ENCODE measurements at places on chromosomes 2 and 18.

DNA sequence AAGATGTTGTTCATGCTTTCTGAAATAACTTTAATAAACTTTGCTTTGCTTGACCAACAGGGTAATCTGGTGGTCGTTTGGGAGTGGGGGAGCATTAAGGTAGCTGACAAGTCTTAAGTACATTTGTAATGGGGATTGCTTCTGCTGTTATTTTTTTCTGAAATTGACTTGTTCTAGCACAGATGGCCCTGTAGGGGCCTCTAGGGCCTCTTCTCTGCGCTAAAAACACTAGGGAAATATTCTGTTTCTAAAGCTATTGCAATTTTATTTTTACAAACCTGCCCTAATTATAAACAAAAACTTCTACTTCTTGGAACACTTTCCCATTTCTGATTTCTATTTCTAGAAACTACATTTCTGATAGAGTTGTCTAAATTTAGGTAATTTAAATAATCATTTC is 191.3 kb upstream of the KCNJ3 start:
- no peak for DNase-seq

- no peak for DNase-seq
Measured at GRCh38 chr2:196606516-196606915, 33.0 kb upstream of the CCDC150 start.

DNA sequence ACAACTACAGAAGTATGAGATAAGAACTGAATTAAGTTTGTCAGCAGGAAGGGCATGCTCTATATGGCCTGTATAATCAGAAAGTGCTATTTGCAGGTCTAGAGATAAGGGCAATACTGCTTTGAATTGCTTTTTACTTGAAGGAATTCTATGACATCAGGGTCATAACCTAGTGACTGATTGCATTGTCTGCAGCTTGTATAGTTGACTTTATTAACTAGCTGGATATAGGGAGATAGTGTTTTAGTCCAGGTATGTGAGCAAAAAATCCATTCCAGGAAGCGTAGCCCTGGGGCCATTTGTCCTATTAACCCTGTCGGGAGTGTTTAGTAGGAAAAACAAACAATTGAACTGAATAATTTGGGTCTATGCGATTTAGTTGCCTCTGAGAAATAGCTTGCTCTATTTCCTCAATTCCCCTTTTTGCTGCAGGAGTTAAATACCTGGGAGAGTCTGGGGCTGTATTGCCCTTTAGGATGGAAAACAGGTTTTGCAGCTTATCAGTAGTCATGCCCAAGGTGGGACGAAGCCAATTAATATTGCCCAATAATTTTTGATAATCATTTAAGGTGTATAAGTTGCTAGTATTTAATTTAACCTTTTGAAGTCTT is 30.0 kb downstream of the HTR2B start:
- no peak for DNase-seq

- no peak for DNase-seq
Measured at GRCh38 chr2:28424799-28425463, 32.3 kb downstream of the FOSL2 start.

DNA sequence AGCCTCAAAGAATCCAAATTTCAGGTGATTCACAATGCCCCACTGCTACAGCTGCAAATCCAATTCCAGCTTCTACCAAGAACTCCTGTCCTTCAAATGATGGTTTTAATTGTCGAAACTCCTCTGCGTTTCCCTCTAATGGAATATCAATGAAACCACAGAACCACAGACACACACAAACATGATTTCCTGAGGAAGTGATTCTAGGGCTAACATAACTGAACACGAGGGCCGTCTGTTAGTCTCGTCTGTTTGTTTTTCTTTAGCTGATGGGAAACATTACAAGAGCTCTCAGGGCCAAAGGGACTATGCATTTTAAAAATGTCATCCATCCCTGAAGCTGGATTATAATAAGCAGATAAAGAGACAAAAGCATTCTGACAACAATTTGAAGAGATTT is 59.4 kb downstream of the RNF152 start:
- no peak for DNase-seq

DNA sequence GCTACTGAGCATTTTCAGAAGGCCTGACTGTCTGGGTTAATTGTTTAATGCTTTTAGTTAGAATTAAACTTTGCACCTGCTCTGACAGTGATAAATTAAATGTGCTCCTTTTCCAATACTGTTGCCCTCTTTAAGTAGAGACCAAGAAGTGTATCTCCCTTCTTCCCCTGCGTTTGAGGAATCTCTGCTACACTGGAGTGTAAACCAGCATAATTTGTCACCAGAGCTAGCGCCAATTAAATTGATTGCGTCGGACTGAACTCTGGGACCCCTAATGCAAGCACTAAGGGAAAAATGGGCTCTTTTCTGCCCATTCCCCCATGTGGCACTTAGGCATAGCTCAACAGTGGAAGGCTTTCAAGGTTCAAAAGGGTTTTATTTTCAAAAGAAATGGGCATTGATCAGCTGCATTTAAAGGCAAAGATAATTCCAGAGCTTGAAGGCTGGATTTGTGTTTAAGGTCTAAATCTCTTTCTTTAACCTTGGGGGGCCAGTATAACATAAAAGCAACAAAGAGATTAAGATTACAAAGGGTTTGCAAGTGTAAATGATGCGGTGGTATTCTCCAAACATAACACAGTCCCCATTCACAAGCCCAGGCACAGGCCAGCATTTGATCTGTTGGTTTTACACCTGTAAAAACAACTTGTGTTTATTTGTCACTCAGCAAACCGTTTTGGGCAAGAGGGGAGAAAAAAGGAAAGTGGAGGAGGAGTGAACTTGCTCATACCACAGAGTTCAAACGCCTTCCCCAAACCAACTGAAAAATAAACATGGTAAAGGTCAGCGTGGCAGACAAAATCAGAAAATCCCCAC is 427.6 kb downstream of the BCL11A start:
- DNase-seq = no peak

DNA sequence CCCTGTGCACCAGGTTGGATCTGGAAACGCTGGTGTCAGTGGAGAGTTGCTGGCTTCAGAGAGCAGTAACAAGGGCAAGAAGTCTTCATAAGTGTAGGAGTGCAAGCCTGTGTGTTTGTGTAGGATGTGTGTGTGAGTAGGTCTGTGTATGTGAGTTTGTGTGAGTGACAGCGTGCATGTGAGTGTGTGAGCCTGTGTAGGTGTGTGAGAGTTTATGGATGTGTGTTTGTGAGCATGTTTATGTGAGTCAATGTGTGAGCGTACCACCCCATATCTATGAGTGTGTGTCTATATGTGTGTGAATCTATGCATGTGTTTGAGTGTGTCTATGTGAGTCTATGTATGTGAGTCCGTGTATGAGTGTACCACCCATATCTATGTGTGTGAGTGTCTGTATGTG is 86.5 kb upstream of the ATG16L1 start:
- no peak for DNase-seq

DNA sequence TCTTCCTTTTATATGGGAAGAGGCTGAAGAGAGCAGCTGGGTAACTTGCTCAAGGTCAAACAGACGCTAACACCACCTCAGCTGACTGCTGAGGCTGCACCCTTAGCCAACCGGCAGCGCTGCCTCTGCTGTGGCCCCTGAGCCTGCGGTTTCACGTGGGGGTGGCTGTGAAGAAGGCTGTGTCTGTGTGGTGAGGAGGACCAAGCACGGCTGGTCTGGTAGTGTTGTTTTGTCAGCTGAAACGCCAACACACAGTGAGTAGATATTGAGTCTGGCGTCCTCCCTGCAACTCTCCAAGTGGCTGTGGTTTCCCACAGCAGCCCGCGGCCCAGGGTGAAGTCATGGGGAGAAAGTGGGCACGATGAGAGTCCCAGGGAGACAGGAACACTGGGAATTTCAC is 69.6 kb downstream of the THNSL2 start:
- no peak for DNase-seq

GRCh38 chr18:14970027-14970426 is 222.1 kb downstream of the ANKRD30B start:
- no peak for DNase-seq

DNA sequence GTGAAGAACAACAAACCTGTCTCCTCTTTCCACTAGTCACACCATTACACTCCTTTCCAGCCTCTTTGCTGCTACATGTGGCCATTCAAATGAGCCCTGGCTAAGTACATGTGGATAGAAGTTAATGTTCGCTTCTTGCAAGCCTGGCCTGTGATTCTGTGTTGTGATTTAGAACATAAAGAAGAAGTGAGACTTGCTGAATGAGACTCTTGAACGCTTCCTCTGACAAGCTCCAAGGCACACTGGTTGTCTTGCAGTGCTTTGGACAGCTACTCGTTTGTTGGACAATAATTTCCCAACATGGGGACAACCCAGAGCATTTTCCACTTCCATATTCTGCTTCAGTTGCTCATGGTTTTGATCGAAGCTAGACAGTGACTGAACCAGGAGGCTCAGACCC is 57.3 kb downstream of the CCDC74A start:
- no peak for DNase-seq

DNA sequence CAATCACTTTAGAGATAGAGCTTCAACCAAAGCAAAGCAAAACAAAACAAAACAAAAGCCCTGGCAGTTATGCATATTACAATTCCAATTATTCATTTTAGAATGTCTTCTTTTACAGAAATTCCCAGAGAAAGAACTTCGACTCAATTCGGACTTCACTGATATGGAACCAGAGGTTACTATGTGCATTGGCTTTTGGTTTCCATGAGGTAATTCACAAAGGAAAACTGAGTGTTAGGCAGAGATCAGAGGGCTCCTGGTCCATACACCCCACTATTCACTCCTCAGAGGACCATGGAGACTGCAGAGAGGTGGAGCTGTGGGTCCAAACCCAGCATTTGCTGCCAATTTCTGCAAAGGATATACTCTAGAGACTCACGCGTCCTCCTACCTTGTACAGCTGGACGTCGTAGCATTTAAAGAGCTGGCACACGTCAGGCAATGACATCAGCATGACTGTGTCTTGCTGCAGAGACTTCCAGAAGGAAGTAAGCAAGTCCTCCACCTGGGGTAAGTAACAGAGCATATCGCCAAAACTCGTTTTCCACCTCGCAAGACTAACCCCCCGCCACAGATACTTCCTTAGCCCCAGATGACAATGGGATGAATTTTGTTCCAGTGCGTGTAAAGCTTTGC is 31.3 kb upstream of the CREG2 start:
- DNase-seq = no peak

- DNase-seq = no peak
Measured at GRCh38 chr2:120301284-120301683, 44.7 kb upstream of the INHBB start.

GRCh38 chr2:55844986-55845385 is 78.6 kb downstream of the EFEMP1 start:
- no peak for DNase-seq

- no peak for DNase-seq
Measured at GRCh38 chr2:70160545-70160944, 30.3 kb downstream of the C2orf42 start.

- DNase-seq = no peak
Measured at GRCh38 chr2:79103214-79103613, 15.4 kb upstream of the REG1B start.

DNA sequence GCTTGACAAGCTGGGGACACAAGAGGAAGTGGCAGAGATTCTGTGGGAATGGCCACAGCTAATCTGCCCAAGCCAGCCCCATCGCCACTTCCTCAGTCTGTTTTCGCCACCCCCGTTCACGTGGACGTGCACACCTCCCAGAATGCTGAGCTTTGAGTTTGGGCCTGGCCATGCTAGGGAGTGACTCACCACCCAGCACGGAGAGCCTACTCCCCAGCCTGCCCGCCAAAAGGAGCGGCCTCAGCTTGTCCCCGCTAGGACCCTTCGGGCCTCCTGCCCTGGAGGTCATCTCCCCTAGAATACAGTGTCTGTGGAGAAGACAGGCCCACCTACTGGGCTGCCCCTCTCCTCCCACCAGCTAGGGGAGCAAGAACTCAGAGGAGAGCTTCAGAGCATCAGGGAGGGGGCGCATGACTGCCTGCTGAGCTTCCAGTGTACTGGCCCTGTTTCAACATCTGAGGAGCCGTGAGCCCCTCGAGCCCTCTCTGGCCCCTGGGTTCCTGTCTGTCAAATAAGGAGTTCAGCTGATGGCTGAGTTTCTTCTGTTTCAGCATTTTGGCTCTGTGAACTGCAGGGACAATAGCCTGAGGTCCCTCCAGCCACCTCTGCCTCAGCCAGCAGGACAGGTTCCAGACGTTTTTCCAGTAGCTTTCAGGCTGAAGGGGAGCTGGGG is 5.1 kb downstream of the SLC35F6 start:
- DNase-seq = no peak

- no peak for DNase-seq
Measured at GRCh38 chr2:75799859-75800258, 89.1 kb upstream of the GCFC2 start.

GRCh38 chr2:154696369-154696768 is 2.1 kb upstream of the KCNJ3 start:
- no peak for DNase-seq

GRCh38 chr2:221833966-221834365 is 261.9 kb upstream of the EPHA4 start:
- DNase-seq = no peak

GRCh38 chr2:189763908-189764661 is 1.5 kb upstream of the OSGEPL1 start:
- no peak for DNase-seq

GRCh38 chr2:96356889-96357288 is 21.3 kb downstream of the NCAPH start:
- no peak for DNase-seq

DNA sequence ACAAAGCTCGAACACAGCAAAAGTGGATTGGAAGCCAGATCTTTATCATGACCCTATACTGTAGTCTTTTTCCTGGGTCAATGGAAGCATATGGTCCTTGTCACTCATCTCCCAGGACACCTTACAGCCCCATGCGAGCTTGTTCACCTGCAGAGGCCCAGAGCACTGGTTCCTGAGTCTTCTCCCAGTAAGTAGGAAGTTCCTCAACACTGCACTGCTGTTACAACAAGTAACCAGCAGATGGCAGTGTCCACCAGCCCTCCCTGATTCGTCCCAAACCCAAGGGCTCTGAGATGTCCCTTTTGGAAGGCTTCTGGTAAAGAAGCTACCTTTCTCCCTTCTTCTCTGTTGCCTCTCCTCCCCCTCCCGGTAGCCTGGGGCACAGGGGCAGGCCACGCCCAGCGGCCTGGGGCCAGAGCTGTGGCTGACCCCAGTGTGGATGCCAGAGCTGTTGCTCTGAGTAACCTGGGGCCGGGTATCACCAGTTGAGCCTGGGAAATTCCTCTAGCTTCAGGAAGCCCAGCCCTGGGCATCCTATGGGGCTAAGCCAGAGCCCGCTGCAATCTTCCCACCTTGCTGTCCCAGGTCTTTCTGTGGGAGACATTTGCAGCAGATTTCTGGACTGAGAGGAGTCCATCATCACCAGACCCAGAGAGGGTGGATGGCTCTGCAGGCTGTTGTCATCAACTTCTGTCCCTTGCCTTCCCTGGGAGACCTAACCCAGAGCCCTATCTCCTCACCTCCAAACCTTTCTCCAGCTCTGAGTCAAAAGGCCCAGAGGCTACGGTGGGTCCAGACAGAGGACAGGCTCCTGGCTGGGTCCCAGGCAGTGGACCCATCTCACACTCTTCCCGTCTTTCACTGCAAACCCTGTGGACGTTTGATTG is 5.3 kb upstream of the GDF7 start:
- DNase-seq = peak; percentile 30

GRCh38 chr18:9334973-9335696 is 562 bp downstream of the TWSG1 start:
- peak; percentile 21 for DNase-seq

- no peak for DNase-seq
Measured at GRCh38 chr2:192119536-192119935, 75.2 kb downstream of the TMEFF2 start.

Measured in stimulated activated CD8-positive, alpha-beta memory T cell treated with anti-CD3 and anti-CD28 coated beads, Interleukin-15, amount 100 ng/mL, for 4 hours (primary cell).